ENCODE measurements at places on chromosomes 1 and 21. TPM values are rescaled to one million over a fixed set of nuclear protein-coding genes. Genes with fewer than 3 reads are reported as not detected.

Gene DCST1
- total RNA-seq, result not detected

Gene CYB561D1
- 8.0 TPM for total RNA-seq

Gene NDUFS5
- 510 TPM for total RNA-seq

Gene SYT6
- not detected for total RNA-seq

Gene CD2
- not detected for total RNA-seq

Gene FNDC5
- total RNA-seq, result 0.70 TPM

Gene CCDC27
- not detected for total RNA-seq

Gene TNNT2
- total RNA-seq, result 0.69 TPM

Gene OPTC
- total RNA-seq, result not detected

Gene EIF4G3
- total RNA-seq, result 41.2 TPM

Gene PRELP
- 0.05 TPM for total RNA-seq

Gene RXRG
- not detected for total RNA-seq

Gene IGSF5
- total RNA-seq, result not detected

Gene MASP2
- not detected for total RNA-seq

Gene KCNJ9
- not detected for total RNA-seq

Gene MCOLN3
- 4.0 TPM for total RNA-seq

Gene TMEM82
- not detected for total RNA-seq

Gene TEX38
- not detected for total RNA-seq

Gene NPHS2
- total RNA-seq, result not detected

Gene EIF2D
- 52.8 TPM for total RNA-seq

Gene KRTAP11-1
- not detected for total RNA-seq

Gene GSTM1
- 15.1 TPM for total RNA-seq
